ENCODE measurements at places on chromosomes 1 and 21.
A peak's percentile ranks its signal among the peaks of the same experiment; 100 is the strongest.

DNA sequence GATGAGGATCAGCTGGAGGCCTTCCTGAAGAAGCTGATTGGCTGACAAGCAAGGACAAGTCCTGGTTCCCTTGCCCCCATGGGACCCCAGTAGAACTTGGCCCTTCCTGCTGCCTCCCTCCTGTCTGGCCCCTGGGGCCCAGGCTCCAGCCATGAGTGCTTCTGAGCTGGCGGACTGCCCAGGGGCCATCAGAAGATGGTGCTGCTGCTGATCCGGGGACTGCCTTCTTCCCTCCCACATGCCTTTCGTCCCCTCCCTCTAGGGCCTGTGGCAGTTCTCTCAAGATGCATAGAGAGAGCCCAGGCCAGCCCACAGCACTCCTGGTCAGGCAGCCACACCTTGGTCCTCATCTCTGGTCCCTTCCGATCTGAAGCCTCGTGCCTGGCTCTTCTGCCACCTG is 57.9 kb upstream of the PRKACB start:
- DNase-seq = no peak

DNA sequence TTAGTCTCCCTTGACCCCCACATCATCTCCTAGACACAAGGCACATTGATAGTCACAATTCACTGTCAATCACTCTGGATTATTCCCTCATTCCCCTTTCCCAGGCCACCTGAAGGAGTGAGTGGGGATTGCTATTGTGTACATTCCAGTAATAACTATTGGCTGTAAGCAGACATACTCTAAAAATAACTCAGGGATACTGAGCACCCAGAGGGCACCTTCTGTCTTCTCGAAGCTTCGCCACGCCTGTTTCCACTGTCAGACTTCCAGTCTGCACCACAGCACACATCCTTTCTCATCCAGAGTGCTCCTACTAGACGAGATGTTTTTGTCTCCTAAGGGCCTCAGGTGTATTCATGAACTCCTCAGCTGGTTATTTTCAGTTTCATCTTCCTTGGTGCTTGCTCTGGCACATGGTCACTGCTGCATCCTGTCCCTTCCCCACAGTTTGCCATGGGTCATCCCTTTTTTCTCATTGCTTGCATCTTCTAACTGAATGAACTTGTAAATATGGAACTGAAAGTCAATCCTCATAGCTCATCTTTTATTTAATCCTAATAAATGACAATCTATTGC is 848 bp upstream of the APOBEC4 start:
- no peak for DNase-seq

GRCh38 chr1:235986869-235987268 is 78.0 kb downstream of the NID1 start:
- no peak for DNase-seq

- DNase-seq = no peak
These were observed 22.5 kb downstream of the DPT start for GRCh38 chr1:168706391-168706992.

- no peak for DNase-seq
These were observed 123.1 kb upstream of the RUNX1 start for GRCh38 chr21:35172231-35172630.

GRCh38 chr1:55456971-55457370 is 241.8 kb upstream of the USP24 start:
- DNase-seq = no peak

- no peak for DNase-seq
These were observed 90.5 kb downstream of the CD247 start for GRCh38 chr1:167427848-167428247.

- DNase-seq = no peak
These were observed 58.0 kb downstream of the RBM11 start for GRCh38 chr21:14273736-14274538.

DNA sequence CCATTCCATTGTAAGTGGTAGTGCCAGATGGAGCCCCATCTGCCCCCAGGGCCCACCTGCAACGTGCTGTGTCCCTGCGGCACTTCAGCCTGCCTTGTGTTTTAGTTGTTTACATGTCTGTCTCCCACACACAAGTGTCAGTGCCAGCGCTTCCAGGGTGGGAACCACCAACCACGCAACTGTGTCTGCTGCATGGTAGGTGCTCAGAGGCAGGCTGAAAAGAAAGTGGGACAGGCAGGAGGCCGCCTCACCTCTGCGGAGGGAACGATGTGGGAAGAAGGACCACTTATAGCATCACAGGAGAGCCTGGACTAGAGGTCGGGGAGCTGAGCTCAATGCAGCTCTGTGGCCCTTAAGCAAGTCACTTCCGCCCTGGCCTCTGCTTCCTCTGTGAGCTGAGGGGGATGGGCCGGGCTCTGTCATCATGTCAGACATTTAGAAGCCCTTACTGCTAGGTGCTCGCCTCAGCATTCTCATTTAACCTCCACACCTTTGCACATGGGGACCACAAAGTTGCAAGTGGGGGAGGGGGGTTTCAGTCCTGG is 17.9 kb downstream of the SLC9A1 start:
- peak; percentile 79 for DNase-seq

- DNase-seq = no peak
These were observed 464.1 kb upstream of the BEND5 start for GRCh38 chr1:49240709-49241221.

DNA sequence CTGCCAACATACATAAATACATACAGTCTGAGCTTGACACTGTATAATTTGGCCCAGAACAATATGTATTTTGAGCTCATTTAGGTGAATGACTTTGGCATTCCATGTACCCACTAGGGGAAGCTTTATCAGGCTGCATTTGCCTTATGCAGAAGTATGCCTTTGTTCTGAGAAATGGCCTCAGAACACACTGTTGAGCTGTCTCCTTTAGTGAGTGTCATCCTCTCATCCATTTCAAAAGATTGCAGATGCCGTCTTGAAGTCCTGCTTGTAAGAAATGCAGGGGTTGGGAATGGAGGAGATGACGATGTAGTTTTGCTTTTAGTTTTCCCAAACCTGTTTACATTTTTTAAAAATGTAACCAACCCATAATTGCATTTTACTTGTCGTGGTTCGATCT is 14.8 kb upstream of the NBL1 start:
- no peak for DNase-seq

- no peak for DNase-seq
These were observed 5.3 kb upstream of the DPYD start for GRCh38 chr1:97926017-97926708.

GRCh38 chr1:34896612-34897011 is 32.8 kb downstream of the DLGAP3 start:
- no peak for DNase-seq

- no peak for DNase-seq
These were observed 11.9 kb upstream of the TCP10L start for GRCh38 chr21:32597205-32597604.

- no peak for DNase-seq
These were observed 1.2 kb downstream of the CHD5 start for GRCh38 chr1:6178751-6179563.

DNA sequence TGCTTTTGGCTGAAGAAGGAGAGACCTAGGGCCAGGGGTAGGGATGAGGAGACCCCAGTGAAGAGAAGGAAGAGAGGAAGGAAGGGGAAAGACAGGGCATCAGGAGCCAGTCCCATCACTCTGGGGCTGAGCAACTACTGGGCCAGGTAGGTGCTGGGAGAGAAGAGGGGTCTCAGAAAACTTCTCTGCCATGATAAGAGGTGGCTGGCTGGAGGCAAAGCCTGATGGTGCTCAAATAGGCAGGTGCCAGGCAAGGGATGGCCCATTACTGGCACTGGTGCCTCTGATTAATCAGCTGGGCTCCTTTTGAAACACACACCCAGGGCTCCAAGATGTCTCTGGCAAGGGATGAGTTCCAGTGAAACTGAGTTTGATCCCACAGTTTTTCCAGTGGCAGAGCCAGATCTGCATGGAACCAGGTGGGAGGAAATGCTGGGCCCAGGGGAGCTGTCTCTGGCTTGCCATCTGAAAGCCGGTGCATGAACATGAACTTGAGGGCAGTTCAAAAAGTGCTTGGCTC is 2.8 kb downstream of the CSF1 start:
- no peak for DNase-seq

GRCh38 chr21:18274370-18274769 is 29.7 kb downstream of the CHODL start:
- no peak for DNase-seq

DNA sequence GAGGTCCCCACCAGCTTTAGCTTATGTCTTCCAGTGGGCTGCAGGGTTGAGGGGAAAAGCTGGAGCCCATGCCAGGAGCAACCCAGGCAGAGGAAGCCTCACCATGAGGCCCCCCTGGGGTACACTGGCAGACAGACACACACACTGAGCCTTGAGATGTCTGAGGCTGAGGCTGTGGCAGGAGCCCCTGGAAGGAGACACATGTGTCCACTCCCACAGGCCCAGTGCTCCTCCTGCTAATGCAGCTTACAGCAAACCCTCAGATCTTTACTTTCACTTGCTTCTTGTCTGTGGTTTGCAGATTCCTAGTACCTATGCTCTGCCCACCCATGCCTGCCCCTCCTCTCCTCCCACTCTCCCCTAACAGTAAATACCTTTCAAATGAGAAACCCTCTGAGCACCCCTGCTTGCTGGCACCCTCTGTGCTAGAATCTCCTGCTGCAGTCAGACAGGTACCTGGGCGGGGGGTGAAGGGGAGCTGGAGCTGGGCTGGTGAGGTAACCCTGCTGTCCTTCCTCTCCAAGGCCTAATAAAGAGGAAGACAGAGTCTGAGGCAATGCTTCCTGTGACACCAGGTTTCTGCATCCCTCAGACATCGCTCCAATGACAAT is 63.4 kb upstream of the NEK2 start:
- peak; percentile 21 for DNase-seq

DNA sequence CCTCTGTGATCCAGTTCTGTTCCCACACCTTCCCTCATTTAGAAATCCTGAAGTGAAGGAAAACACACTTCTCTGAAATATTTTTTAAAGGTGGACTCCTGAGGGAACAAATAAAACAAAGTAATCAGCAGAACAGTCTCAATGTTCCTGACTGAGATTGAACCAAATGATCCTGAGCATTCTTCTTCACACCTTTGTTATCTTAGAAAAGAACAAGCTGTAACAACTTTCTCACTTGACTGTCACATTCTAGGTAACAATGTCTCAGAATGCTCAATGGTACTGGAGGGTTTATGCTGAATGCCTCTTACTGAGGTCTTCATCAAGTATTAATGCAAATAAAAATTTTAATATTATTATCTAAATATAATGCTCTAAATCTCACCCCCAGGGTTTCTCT is 40.4 kb upstream of the RGS2 start:
- DNase-seq = no peak

DNA sequence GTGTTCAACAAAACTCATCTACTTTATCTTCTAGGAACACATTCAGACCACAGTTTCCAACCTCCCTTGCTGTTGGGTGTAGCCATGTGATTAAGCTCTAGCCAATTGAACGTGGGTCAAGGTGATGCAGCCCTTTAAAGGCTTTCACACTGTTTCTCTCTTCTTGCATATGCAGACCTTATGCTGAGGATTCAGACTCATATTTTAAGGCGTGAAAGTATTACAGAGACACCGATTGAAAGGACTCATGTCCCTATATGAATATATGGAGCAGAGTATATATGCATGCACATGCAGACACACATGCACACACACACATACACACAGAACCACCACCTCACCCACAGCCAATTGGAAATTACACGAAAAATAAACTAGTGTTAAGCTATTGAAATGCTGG is 214.3 kb upstream of the NR5A2 start:
- DNase-seq = no peak

DNA sequence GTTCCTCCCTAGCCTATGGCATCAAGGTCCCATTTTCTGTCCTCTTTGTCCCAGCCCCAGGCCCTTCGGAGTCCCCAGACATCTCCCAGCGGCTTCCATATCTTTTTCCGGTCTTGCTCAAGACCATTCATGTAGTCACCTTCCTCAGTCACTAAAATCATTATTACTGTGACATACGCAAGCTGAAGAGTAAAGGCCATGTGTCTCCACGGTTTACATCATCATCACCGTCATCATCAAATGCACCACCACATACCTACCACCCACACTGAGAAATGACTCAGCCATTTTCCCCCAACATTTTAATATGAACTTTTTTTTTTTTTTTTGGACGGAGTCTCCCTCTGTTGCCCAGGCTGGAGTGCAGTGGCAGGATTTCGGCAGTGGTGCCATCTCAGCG is 43.4 kb downstream of the FHAD1 start:
- DNase-seq = peak; percentile 17

- no peak for DNase-seq
These were observed 126.6 kb downstream of the ACTL8 start for GRCh38 chr1:17881761-17882160.

- DNase-seq = no peak
These were observed 86.8 kb downstream of the KCNJ6 start for GRCh38 chr21:37829447-37829846.

GRCh38 chr1:22117851-22118250 is 25.0 kb downstream of the WNT4 start:
- no peak for DNase-seq

DNA sequence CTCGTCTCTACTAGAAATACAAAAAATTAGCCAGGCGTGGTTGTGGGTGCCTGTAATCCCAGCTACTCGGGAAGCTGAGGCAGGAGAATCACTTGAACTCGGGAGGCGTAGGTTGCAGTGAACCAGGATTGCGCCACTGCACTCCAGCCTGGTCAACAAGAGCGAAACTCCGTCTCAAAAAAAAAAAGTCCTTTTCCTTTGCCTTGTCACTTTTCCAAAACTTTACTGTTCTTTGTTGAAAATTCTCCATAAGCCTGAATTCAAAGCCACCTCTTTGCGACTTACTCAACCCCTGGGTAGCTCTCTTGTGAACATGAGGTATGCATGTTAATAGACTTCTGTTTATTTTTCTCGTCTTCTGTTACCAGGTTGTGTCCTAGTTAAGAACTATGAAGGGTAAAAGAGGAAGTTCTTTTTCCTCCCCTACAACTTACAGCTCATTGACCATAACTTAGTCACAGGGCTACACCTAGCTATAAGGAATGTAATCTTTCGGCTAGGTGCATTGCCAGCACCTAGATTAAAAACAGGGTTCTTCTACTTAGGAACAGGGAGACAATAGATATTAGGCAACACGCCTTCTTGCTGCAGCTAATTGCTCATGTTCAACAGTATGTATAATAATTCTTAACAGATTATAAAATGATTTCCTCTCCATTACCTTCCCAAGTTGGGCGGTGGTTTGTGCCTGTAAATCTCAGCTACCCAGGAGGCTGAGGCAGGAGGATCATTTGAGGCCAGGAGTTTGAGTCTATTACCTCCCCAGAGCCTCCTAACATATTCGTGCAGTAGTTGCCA is 40.9 kb downstream of the PTAFR start:
- no peak for DNase-seq

GRCh38 chr1:25517476-25518394 is 25.7 kb upstream of the LDLRAP1 start:
- DNase-seq = no peak

Data from activated naive CD4-positive, alpha-beta T cell treated with Interleukin-2 at 50 U/mL for 16 hours (primary cell).